ENCODE measurements at places on chromosomes 4 and X.

DNA sequence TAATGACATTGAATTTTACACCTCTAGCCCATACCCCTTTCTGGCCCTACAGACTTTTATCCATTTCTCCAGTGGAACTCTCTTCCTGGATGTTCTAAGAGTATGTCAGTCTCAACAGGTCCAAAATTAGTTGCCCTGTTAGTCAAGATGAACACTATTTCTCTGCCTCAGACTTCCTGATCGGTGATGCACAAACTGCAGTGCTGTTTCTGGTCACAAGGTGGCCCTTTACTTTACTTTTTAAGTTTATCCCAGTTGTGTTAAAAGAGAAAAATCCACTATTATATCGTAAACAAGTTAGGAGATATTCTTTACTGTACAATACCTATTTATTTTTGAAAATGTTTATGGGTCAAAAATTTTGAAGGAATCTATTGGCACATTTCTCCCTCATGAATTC is 13.1 kb downstream of the TCEAL7 start:
- DNase-seq: no peak

- DNase-seq: no peak
Observed at GRCh38 chr4:10121568-10122208, 5.1 kb upstream of the WDR1 start.

GRCh38 chr4:26050212-26050643 is 136.2 kb downstream of the SMIM20 start:
- no peak for DNase-seq

- no peak for DNase-seq
Observed at GRCh38 chrX:43380704-43381103, 275.4 kb upstream of the MAOA start.

DNA sequence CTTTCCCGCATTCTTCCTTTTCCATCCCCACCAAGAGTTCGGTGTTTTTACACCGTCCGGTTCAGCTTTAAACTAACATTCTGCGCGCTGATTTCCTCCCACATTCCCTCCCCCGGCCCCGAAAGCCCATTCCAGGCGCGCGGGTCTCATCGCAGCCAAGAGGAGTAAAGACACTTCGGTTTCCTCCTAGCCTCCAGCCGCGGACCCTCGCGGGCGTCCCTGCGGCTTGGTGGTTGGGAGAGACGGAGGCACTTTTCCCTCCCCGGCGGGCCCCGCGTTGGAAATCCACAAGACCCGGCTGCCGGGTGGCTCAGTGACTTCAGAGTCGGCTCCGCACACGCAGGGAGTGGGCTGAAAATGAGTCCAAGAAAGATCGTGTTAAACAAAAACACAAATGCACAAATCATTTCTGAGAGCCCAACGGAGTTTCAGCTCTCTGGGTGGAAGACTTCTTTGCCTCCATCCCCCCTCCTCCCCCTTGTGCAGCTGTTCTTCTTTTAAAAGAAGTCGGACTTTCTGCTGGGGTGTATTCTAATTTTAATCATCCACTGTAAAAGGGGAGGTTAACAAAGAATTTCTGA is 2.0 kb upstream of the ARX start:
- DNase-seq: no peak

Data from epithelial cell of prostate (primary cell).